ENCODE measurements at places on chromosomes 11 and 22.

- no peak for DNase-seq
Observed at GRCh38 chr11:9759519-9760192, 95.8 kb downstream of the SWAP70 start.

GRCh38 chr11:76560219-76560618, 110.3 kb downstream of the LRRC32 start:
- no peak for DNase-seq

- DNase-seq = no peak
Observed at GRCh38 chr22:17797721-17798559, 23.7 kb upstream of the BID start.

- no peak for DNase-seq
Observed at GRCh38 chr11:115462004-115462541, 42.1 kb downstream of the CADM1 start.

DNA sequence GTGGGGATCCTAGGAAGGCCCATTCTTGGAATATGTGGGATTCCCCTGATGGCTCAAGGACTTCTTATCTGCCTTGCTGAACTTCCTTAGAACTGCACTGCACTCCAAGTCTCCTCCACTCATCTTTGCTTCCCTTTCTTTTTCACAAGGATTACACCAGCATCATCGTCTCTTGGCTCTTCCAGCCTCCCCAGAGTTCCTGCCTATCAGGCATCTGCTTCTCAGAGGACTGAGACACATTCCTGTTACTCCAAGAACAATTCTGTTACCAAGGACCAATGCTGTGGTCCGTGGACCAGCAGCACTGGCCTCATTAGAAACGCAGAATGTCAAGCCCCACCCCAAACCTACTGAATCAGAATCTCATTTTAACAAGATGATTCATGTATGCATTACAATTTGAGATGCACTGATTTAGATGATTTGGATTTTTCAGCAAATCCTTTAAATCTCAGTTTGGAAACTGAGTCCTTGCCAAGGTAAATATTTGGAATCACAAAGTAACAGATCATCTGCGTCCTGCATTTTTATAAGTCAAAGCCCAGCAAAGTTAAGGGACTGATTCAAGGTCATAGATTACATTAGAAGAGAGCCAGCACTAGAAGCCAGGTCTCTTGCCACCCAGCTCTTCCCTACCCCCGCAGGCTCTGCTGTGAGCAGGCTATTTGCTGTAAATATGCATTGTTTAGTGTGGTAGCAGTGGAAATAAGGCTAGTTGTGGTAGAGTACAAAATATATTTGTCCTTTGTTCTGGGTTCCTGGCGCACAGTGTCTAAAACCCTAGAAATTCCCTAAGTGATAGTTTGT, 110.9 kb downstream of the SWAP70 start:
- DNase-seq = peak; percentile 49

GRCh38 chr11:17611049-17611448, 64.0 kb downstream of the OTOG start:
- DNase-seq = no peak

DNA sequence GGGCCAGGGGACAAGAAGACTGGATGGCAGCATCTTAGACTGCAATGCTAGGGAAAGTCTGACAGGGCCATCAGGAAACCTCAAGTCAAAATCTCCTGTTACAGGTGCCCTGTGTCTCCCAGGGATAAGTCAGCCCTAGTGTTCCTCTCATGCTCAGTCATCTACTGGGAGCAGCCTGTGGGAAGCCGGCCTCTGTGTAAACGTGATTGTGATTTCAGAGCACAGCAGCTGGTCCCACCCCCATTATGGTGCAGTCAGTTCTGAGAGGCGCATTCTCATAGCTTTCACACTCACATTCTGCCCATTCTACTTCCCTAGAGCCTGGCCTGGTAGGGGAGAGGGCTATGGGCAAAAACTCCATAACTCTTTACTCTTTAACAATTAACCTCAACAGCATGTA, 7.2 kb upstream of the SLN start:
- no peak for DNase-seq

DNA sequence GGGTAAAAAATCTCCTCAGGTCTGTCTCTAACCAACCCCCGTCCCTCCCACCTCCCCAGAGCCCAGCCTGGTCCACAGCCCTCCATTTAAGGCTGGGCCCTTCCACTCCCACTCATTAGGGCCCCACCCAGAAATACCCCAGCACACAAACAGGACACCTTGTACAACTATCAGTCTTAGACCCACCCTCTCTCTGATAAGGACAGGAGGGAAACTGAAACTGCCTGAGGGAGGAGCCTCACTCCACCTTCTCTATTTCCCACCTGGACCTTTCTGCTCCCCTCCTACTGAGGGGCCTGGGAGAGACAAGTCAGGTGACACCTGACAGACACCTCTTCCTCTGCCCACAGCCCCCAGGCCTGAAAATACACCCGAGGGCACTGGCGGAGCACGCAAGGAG, 90.2 kb downstream of the PLEKHA7 start:
- peak; percentile 74 for DNase-seq

DNA sequence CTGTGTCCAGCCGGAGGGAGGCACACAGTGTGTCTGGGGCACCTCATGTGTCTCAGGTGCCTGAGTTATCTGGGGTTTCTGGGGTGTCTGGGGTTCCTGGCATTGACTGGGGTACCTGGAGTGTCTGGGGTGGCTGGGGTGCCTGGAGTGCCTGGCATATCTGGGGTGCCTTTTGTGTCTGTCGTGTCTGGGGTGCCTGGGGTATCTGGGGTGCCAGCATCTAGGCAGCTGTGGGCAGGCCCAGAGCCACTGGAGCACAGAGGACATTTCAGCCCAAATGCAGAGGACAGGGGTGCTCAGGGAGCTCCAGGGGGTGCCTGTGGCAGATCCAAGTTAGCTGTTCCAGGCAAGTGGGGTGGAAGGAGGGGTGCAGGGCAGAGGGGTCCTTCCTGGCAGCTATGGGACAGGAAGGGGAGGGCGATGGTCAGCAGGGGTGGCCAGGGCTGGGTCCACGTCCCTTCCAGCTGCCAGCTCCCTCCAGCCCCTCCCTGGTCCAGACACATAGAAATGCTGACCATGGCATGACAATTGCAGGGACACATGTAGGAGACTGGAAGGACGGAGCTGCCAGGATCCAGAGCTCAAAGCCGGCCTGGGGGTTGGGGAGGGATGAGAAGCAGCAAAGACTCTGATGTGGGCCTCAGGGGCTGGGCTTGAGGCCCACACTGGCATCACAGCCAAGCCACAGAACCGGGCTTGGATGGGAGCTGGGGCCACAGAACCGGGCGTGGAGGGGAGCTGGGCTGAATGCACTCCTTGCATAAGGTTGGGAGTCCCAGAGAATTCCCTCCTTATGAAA, 133.0 kb downstream of the BRD1 start:
- DNase-seq = no peak

DNA sequence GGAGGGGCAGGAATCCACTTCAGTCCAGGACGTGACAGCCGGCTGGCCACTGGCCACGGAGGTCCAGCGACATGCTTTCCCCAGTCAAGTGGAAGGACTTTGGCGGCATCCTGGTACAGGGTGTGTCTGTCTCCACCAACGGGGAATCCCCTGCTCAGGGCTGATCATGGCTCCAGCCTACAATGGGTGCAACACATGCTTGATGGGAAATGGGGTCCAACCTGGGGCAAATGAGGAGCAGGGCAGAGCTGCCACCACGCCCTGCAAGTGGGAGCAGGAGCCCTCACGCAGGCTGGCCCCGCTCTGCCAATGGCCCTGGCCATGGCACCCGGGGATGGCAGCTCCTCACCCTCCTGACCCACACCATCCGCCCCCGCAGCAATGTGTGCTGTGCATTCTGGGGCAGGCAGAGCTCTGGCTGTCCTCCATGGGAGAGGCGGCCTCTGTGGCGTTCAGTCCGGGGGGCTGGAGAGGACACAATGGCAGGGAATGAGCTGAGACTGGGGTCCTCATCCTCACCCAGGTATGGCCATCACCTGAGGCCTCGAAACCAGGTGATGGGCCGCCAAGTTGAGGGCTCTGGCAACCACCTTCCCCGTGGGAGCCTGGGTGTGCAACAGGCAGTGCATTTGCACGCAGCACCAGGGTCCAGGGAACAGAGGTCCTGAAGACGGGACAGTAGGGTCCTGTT, 5.8 kb upstream of the SEPTIN5 start:
- no peak for DNase-seq

GRCh38 chr22:39731881-39732555, 161.5 kb downstream of the CACNA1I start:
- no peak for DNase-seq

DNA sequence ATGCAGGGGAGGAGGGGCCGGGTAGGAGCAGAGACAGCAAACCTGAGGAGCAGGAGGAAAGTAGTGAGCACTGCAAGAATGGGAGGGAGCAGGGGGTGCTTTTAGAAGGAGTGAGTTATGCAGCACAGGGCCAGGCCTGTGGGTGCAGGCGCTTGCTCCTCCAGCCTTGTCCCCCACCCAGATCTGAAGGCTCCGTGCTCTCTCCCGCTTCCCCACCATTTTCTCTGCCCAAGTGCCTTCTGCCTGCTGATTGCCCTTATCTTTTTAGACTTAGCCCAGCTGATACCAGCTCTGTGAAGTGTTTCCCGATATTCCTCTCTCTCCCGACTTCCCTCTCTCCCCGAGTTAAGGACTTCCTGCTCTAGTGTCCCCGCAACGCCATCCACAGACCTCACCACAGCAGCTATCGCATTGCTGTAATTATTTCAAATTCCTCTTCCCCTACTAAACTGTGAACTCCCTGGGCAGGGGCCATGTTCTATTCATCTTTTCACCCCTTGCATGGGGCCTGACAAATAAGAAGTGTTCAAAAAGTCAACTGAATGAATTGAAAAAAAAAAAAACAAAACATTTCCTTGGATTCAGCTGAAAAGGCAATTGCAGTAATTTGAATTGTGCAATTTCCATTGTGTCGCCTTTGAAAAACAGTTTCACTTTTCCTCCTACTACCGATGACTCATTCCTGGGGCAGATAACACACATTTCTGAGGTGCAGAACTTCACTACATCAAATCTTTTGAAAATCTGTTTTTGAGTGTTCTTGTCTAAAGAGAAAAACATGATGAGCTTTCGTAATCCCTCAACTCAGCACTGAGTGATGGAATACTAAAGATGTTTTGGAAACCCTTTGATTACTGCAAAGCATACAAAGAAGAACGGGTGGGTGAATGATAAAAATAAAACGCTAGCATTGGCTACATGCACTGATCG, 69.7 kb upstream of the BMAL1 start:
- peak; percentile 30 for DNase-seq

DNA sequence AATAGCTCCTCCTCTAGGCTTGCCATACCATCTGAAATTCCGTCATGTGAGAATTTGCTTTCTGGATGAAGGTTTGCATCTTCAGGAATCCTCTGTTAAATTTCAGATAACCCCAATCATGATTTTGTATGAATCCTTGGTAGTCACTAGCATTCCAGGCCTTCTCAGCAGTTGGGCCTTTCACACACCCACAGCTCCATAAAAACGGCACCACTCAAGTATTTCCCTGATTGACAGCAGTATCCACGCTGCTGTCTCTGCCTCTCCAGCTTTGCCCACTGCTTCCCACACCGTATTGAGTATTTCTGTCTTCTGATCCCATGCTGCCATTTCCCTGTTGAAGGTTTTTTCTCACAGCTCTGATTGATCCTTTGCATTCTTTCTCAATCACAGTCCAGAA, 208.7 kb upstream of the NCAM1 start:
- DNase-seq = no peak

DNA sequence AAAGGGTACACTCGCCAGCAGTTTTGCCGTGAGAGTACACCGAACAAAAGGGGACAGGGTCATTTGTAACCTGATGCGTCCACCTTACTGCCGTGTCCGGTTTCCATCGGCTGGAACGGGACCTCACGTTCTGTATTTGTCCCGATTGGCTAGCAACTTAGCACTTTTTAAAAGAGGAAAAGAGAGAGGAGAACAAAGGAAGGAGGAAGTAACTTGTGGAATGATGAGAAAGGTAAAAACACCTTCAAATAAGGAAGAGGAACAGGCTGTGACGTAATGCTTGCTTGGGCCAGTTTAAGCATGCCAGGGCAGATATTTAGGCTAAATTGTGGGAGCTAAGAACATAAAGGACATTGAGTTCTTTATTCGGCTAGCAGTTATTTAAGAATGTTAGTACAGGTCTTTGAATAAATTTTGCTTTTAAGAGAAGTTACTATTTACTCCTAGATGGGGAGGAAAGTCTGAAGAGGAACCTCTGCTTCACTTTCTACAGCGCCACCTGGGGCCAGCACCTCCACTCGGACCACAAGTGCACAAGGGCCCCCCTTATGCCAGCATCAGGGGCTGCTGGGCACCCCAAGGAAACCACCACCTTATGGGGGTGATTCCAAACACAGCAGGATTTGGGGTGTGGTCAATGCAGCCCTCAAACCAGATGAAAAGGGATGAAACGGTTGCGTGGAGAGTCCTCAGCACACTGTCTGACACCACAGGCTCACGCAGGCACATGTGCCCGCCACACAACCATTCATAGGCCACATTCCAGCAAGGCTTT, 5.8 kb downstream of the ARSA start:
- DNase-seq = no peak

- no peak for DNase-seq
Observed at GRCh38 chr11:119935349-119935925, 202.5 kb downstream of the TRIM29 start.

DNA sequence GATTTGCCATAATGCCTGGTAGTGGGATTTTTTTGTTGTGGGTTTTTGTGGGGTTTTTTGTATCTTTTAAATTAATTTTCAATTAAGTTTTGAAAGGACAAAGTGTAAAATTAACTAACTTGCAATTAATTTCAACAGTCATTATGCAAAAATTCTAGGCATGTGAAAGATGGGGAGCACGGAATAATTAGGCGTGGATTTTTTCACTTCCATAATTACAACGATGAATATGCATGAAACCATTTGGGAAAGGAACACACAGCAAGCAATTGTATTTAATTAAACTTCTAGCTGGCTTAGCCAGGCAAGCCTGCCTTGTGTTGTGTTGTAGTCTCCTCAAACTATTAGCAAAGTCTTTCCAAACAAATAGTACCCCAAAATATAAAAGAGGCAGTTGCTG, 87.8 kb downstream of the COMMD9 start:
- no peak for DNase-seq

DNA sequence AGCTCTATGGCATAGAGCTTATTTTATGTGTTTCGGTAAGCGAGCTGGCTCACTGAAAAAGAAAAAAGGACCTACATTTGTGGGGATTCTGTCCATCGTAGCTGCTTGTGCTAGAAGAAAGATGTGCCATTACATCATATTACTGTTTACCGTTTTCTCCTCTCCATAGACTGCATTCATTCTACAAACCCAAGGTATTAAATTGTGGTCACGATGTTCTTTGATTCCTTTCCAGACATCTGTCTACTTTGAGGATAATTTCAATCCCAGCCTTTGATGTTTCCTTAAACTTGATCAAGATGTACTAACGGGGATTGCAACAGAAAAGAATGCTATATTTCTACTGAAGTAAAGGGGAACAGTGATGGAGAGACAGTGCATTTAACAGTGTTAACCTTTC, 5.5 kb upstream of the OR52N1 start:
- DNase-seq = no peak

- no peak for DNase-seq
Observed at GRCh38 chr11:67662835-67663531, 11.4 kb downstream of the ALDH3B2 start.

- no peak for DNase-seq
Observed at GRCh38 chr11:130890039-130890745, 26.1 kb downstream of the SNX19 start.

GRCh38 chr22:37209140-37209845, 3.0 kb downstream of the SSTR3 start:
- DNase-seq = no peak
